Bronchus fibroblast of lung (primary cell): ENCODE measurements at places on chromosomes 3 and 15. TPM values are rescaled to one million over a fixed set of nuclear protein-coding genes. Genes with fewer than 3 reads are reported as not detected.

Gene MYL3
- total RNA-seq, result not detected in 2 replicates

Gene LYZL4
- total RNA-seq, result not detected in 2 replicates

Gene CCNB2
- total RNA-seq, result 141 and 156 TPM in 2 replicates

Gene IQCB1
- total RNA-seq, result 8.3 and 14.1 TPM in 2 replicates

Gene RCN2
- total RNA-seq, result 48.6 and 62.2 TPM in 2 replicates

Gene LRRC31
- not detected in 2 replicates for total RNA-seq

Gene TMEM266
- total RNA-seq, result under 0.01 TPM in 1 of 2 replicates, not detected in the other

Gene ZIC4
- not detected in 2 replicates for total RNA-seq

Gene REC114
- total RNA-seq, result not detected in 2 replicates

Gene SIDT1
- not detected in 2 replicates for total RNA-seq

Gene SCN5A
- 0.30 and 0.34 TPM in 2 replicates for total RNA-seq

Gene BFSP2
- total RNA-seq, result not detected in 2 replicates

Gene GRK7
- total RNA-seq, result not detected in 2 replicates

Gene IL17RD
- total RNA-seq, result 1.6 and 2.0 TPM in 2 replicates

Gene FGF7
- total RNA-seq, result 9.2 and 13.8 TPM in 2 replicates

Gene CHRNA7
- not detected in 2 replicates for total RNA-seq

Gene SATB1
- 2.5 and 5.2 TPM in 2 replicates for total RNA-seq

Gene SST
- not detected in 2 replicates for total RNA-seq

Gene LRTM1
- not detected in 2 replicates for total RNA-seq
